ENCODE measurements at places on chromosomes 11 and 22. TPM values are rescaled to one million over a fixed set of nuclear protein-coding genes. Genes with fewer than 3 reads are reported as not detected.

DNA sequence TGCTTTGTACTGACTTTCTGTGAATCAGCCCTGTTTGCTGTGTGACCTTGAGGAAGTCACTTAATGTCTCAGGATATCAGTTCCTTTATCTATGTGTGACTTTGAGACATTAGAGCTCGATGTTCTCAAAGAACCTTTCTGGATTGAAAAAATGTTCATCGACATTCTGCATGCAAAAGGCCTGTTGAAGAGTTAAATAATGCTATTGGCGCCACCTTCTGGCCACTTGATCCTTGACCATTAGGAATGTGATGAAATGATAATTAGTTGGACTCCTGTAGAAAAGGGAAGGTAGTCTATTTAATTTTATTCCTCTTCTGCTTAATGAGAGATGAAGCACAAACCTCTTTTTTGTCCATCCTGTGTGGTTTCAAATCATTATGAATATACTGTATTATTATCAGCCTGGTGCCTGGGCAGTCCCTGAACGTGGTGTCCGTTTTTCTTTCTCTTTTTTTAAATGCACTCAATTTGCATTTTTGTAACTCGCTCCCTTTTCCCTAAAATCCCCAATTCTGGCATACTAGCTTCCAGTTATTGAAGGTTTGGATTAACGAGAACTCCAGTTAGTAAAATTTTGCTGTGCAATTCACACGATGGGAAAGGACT, 20.7 kb downstream of the ELF5 start:
- DNase-seq, result peak; percentile 53

DNA sequence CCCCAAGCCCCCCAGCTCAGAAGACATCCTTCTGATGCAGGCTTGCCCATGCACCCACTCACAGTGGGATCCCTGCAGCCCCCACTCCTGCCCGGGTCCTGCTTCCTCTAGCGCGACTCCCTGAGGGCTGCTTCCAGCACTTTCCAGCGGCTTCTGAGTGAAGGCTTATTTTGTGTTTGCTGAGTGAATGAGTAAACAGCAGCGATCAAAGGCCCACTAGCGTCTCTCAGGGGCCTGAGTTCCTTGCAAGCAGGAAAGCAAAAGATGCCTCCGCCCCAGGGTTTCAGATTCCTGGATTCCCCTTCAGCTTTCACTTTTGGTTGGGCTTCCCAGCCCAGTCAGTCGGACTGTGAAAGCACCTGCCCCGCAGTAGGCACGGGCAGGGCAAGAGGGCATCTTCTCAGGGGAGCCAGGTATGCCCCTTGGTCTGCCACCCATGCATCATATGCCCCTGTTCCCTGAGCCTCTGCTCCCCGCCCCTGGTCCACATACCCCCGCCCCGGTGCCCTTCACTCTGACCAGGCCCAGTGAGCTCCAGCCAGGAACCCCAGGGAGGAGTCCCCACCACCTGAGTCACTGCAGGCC, 9.2 kb downstream of the FADD start:
- DNase-seq, result peak; percentile 60

- DNase-seq, result no peak
Observed at GRCh38 chr22:22520667-22521602, 865 bp upstream of the ZNF280A start.

DNA sequence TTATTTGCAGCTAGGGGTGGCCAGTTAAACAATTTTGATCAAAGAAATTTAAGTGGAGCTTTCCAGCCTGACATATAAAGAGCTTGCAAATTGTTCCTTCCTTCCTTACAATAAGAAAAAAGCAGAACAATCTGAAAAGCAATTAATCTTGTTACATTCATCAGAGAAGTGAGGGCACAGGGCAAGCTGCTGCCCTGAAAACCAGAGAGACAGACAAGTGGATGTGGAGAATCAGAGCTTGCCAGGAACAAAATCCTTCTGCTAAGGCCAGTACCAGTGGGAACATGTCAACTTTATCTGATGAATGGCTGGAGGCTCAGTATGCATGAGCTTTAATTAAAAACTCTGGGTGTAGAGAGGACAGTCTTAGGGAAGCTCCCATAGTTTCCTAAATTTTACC, 8.8 kb downstream of the CCDC179 start:
- no peak for DNase-seq

DNA sequence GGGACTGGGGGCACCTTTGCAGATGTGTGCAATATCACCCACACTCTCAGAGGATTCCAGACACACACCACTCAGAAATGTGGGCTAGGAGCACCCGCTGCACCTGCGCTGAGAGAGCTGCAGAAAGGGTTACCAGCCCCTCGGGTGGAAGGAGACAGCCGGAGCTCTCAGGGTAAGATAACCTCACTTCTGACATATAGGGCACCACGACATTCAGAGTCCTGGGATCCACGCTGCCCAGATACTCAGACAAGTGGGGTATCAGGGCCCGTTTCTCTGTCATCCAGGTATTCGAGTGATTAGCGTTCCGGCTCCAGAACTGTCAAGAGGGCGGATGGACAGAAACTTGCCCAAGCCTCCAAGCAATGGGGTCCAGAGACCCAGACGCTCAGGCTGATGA, 6.2 kb upstream of the SYT8 start:
- no peak for DNase-seq

DNA sequence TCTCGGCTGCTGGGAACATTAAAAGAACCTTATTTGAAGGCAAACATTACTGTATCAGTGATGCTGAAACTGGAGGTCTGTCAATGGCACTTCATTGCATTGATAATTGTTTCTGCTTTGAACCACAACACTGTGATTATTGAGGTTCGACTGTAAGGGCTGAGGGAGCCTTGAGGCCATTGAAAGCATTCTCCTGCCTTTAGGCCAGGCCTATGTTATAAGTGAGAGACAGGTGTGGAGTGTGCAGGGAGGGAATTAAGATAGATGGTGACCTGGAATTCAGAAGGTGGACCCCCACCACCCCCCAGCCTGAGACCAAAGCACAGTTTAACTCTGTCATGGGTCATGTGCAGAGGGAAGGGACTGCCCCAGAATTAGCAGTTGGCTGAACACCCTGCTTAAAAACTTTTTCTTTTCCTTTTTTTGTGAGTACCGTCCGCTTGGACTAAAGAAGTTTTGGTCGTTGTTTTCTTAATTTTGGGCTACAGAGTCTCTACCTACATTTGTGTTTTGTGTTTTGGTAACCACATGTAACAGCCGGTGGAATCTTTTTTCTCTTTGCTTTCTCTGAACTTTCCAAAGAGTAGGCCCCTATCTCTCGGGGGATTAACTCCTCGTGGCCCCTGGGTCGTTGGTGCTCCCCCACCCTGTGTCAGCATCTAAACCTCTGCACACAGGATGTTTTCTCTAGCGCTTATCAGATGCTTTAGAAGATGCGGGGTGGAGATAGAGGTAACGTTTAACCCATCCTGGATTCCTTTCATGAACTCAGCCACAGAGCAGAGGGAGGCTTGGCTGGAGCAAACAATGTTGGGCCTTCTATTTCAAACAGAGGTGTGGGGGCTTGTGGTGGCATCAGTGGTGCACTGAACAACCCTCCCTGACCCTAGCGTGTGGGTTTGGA, 43.7 kb downstream of the ZBTB16 start:
- DNase-seq, result no peak

DNA sequence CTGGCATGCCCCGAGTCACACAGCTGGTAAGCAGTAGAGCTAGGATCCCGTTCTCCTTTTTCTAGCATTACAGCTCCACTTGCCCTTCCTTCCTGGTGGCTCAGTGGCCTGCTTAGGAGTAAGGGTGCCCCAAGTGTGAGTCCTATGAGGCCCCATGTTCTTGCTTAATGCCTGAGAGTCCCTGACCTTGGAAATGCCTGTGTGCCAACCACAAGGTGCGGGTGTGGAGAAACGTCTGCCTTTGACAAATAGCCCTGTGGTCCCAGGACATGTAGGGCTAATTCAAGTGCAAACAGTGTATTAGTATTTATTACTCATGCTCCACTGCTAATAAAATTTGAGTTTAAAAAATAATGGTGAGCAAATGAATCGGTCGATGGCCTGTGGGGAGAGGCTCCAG, 18.4 kb downstream of the GRIK4 start:
- DNase-seq, result no peak

- no peak for DNase-seq
Observed at GRCh38 chr11:83249972-83250593, 36.1 kb downstream of the CCDC90B start.

GRCh38 chr11:3003396-3004231, 11.5 kb upstream of the NAP1L4 start:
- no peak for DNase-seq

DNA sequence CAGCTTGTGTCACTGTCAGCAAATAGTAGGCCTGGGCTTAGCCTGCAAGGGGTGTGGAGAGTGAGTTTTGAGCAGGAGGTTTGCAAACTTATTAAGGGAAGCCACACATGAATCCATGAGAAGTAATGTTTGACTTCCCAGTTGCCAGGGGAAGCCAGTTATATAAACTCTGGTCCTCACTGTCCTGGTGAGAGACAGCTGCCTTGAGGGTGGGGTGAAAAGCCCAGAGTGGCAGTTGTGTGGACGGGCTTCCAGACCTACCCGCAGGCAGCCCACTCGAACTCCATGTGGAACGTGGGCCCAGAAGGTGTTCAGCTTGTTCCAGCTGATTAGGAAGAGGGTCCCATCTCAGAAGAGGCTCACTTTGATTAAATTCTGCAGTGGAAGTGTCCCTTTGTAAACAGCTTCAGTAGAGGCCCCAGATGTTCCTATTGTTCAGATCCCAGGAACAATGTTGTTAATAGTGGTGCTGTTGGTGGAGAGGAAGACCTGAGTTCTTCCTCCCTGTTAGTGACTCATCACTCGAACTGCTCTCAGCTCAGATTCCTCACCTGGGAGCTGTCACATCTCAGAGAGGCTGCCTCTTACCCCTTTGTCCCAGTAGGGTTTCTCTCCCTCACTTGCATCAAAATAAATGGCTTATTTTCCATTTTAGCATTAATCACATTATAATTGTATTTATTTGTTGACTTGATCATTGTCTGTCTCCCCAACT, 63.4 kb downstream of the GRAMD1B start:
- no peak for DNase-seq

- no peak for DNase-seq
Observed at GRCh38 chr11:27468995-27469695, 3.4 kb downstream of the LGR4 start.

DNA sequence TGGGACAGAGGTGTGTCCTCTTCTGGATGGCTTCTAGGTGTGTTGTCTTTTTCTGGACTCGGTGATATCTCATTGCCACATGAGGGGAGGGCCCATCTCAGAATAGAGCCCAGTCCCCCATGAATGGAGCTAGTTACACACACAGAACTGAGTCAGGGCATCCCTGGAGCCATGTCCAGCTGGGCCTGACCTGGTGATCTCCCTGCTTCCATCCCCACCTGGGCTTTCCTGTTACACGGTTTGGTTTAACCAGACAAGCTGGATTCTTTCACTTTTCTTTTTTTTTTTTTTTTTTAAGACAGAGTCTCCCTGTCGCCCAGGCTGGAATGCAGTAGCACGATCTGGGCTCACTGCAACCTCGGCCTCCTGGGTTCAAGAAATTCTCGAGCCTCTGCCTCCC, 6.1 kb upstream of the A4GALT start:
- no peak for DNase-seq

GRCh38 chr22:31876156-31876920, 68.0 kb upstream of the YWHAH start:
- DNase-seq, result no peak

- DNase-seq, result peak; percentile 44
Observed at GRCh38 chr11:128530118-128531074, 57.0 kb downstream of the ETS1 start.

GRCh38 chr11:11356842-11357241, 3.8 kb upstream of the CSNK2A3 start:
- no peak for DNase-seq

Gene MEI1
- 1.1 TPM for total RNA-seq

Gene POU2AF1
- total RNA-seq, result 2.0 TPM
